Breast epithelium (tissue), 4 donors: ENCODE measurements at places on chromosomes 4 and X.

- H3K4me3 ChIP-seq, result no peak overlapping the region
- H3K36me3 ChIP-seq, result no peaks in the 10 kb centered on the region
- H3K27ac ChIP-seq, result no peak overlapping the region
- H3K27me3 ChIP-seq, result no peaks in the 10 kb centered on the region
- H3K4me1 ChIP-seq, result no peaks in the 10 kb centered on the region
- DNase-seq, result no peak
These were observed 370.0 kb downstream of the FBXW7 start for GRCh38 chr4:152165846-152166245.

- H3K27ac ChIP-seq, result peak overlapping the region; percentile 64
- peak overlapping the region; percentile 26 for H3K4me3 ChIP-seq
- no peaks in the 10 kb centered on the region for H3K36me3 ChIP-seq
- H3K27me3 ChIP-seq, result no peaks in the 10 kb centered on the region
These were observed 303.7 kb downstream of the ARHGAP24 start for GRCh38 chr4:85778632-85779131.

DNA sequence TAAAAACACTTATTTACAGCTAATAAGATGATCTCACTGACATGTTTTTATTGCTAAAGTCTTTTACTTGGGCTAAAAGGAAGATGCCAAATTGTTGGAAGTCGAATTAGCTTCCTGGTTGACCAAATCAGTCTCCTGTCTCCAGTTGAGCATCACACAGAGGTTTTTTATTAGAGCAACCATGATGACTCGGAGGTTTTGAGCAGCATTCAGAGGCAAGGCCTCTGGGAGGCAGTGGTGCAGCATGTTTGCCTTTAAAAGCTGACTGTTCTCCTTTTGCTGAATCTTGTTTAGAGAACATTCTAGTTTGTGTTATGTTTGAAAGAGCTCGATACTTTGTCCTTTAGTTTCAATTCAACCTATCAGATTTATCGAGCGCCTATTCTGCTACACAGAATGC, 2.1 kb downstream of the UCHL1 start:
- H3K4me1 ChIP-seq, result peaks cover 5% of the 10 kb centered on the region
- H3K27ac ChIP-seq, result no peak overlapping the region
- peaks cover 19% of the 10 kb centered on the region for H3K27me3 ChIP-seq
- DNase-seq, result no peak

DNA sequence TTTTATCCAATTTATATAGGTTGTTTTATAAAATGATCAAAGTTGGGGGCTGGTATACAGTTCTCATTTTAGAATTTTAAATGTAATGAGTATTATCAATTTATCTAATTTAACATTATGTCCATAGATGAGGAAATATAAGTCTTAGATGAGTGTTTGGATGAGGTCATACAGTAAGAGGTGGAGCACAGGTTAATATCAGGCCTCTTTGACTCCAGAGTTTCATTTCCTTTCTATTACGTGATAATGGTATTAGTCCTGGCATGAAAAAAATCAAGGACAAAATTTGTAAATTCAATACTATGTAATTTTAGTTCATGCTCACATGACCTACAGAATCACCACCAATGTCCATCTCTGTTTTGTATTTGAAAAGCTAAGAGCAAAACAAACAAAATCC, 269.8 kb downstream of the FSTL5 start:
- H3K27ac ChIP-seq, result no peak overlapping the region
- H3K36me3 ChIP-seq, result no peaks in the 10 kb centered on the region
- no peak for DNase-seq
- H3K27me3 ChIP-seq, result no peaks in the 10 kb centered on the region

GRCh38 chr4:122541996-122542395, 78.9 kb downstream of the IL21 start:
- H3K36me3 ChIP-seq, result no peaks in the 10 kb centered on the region
- H3K4me3 ChIP-seq, result no peak overlapping the region
- no peaks in the 10 kb centered on the region for H3K4me1 ChIP-seq
- H3K27ac ChIP-seq, result no peak overlapping the region

GRCh38 chr4:103853627-103854026, 133.8 kb upstream of the TACR3 start:
- H3K27me3 ChIP-seq, result no peaks in the 10 kb centered on the region
- no peak for DNase-seq
- no peaks in the 10 kb centered on the region for H3K36me3 ChIP-seq
- H3K27ac ChIP-seq, result no peak overlapping the region
- H3K4me1 ChIP-seq, result no peaks in the 10 kb centered on the region
- no peak overlapping the region for H3K4me3 ChIP-seq
